ENCODE measurements at places on chromosomes 11 and 22. TPM values are rescaled to one million over a fixed set of nuclear protein-coding genes. Genes with fewer than 3 reads are reported as not detected.

TSPAN18 gene
- 13.4 TPM for total RNA-seq

GRCh38 chr11:102891736-102892135 lies 17.0 kb upstream of the MMP12 start:
- H3K27me3 ChIP-seq: no peaks in the 10 kb centered on the region
- H3K4me1 ChIP-seq: no peaks in the 10 kb centered on the region
- no peaks in the 10 kb centered on the region for H3K36me3 ChIP-seq
- H3K27ac ChIP-seq: no peak overlapping the region
- H3K4me3 ChIP-seq: no peak overlapping the region
- no peak for DNase-seq

DNA sequence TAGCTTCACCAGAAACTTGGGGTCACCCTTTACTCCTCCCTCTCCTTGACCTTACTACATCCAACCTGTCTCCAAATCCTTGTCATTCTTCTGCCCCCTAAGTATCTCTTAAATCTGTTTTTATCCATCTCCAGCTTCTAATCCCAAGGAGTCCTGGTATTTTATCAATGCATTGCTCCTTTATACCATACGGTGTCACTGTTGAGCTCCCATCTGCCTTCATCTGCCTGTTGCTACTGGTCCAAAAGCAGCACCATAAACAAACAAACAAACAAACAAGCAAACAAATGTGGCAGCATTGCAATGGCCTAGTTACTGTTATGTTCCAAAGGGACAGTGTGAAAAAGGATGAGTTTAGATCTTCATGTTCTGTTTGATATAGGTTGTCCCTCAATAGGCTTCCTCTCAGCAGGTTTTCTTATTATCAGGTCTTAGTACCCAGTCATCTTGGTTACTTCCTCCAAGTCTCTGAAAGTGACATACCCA lies 34.2 kb downstream of the DNHD1 start:
- DNase-seq: no peak
- no peak overlapping the region for H3K4me3 ChIP-seq
- H3K4me1 ChIP-seq: no peaks in the 10 kb centered on the region
- H3K36me3 ChIP-seq: no peaks in the 10 kb centered on the region
- H3K27ac ChIP-seq: no peak overlapping the region

GRCh38 chr11:10310301-10310841 lies 5.5 kb downstream of the ADM start:
- H3K27ac ChIP-seq: peak overlapping the region; percentile 97
- no peak for DNase-seq
- no peaks in the 10 kb centered on the region for H3K27me3 ChIP-seq

- H3K36me3 ChIP-seq: no peaks in the 10 kb centered on the region
- H3K27ac ChIP-seq: no peak overlapping the region
- DNase-seq: no peak
- H3K27me3 ChIP-seq: peaks cover 6% of the 10 kb centered on the region
These were observed 4.3 kb upstream of the PNPLA3 start for GRCh38 chr22:43919106-43919973.

BDNF gene
- total RNA-seq: 0.40 TPM

DNA sequence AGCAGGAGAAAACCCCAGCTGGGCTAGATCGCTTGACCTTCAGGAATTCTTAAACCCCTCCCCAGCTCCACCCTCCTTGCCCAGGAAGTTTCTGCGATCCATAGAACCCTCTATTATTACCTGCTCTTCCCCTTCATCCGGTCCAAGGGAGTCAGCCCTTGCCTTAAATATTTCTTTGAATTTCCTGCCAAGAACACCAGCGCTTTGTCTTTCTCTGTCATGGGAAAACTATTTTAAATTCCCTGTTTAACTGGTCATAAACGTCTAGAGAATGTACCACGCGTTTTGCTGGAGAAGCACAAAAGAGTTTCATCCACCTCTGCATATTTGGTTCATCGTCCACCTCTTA lies 496 bp upstream of the TRAF6 start:
- no peak for DNase-seq
- peaks cover 5% of the 10 kb centered on the region for H3K4me1 ChIP-seq
- no peaks in the 10 kb centered on the region for H3K36me3 ChIP-seq
- peak overlapping the region; percentile 89 for H3K27ac ChIP-seq

GRCh38 chr22:24076091-24076867 lies 65.2 kb downstream of the CABIN1 start:
- H3K27ac ChIP-seq: no peak overlapping the region
- no peaks in the 10 kb centered on the region for H3K27me3 ChIP-seq
- peaks cover 10% of the 10 kb centered on the region for H3K36me3 ChIP-seq
- DNase-seq: no peak

LGR4 gene
- 88.2 TPM for total RNA-seq

TRPM5 gene
- 1.3 TPM for total RNA-seq

DNA sequence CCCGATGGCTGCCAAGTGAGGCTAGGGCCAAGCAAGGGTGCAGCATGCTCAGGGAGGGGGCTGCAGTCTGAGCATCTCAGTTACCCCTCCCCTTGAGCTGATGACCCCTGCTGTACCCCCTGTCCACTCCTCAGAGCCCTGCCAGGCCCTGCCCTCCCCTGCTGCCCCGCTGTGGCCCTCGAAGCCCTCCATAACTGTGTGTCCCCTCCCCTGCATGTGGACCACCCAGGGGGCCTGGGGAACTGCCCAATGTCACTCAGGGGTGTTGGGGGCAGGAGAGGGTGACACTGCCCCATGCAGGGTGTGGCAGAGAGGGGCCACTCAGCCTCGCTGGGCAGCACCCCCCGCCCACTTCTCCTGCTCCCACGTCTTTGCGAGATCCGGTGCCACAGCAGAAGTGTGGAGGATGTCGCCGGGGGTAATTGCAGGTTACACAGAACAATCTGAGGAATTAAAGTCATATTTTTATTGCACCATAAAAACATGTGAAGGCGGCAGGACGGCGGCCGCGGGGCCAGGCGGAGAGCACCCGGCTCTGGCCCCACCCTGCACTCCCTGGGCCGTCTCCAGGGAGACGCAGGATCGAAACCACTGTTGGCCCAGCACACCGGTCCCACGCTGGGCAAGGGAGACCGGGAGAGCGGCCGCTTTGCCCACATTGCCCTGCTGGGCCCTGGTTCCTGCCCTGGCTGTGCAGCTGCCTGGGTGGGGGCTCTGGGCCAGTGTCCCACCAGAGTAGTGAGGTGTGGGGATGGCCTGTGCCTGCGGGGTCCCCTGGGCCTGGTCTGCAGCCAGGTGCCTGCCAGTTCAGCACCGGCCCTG lies 18.7 kb upstream of the GNB1L start:
- H3K27ac ChIP-seq: no peak overlapping the region
- H3K4me1 ChIP-seq: peaks cover 9% of the 10 kb centered on the region
- DNase-seq: peak; percentile 78
- H3K4me3 ChIP-seq: no peak overlapping the region

DNA sequence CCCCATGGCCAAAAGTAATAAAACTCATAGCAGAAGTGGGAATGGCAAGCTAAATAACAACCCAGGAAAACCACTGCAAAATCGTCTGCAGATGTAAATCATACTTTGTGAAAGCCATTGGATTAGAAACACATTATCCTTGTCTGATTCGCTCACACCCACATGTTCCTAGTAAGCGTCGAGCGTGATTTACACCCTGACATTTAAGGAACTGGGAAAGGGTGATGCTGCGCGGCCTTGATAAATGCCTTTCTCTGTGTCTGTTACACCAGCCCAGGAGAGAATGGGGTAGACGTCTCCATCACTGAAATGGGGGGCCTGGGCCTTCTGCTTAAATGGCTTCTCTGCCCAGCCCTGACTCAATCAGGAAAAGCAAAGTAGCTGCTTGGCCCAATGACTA lies 162.7 kb downstream of the NTM start:
- no peak for DNase-seq
- no peaks in the 10 kb centered on the region for H3K4me1 ChIP-seq
- H3K4me3 ChIP-seq: no peak overlapping the region
- H3K36me3 ChIP-seq: no peaks in the 10 kb centered on the region

DNA sequence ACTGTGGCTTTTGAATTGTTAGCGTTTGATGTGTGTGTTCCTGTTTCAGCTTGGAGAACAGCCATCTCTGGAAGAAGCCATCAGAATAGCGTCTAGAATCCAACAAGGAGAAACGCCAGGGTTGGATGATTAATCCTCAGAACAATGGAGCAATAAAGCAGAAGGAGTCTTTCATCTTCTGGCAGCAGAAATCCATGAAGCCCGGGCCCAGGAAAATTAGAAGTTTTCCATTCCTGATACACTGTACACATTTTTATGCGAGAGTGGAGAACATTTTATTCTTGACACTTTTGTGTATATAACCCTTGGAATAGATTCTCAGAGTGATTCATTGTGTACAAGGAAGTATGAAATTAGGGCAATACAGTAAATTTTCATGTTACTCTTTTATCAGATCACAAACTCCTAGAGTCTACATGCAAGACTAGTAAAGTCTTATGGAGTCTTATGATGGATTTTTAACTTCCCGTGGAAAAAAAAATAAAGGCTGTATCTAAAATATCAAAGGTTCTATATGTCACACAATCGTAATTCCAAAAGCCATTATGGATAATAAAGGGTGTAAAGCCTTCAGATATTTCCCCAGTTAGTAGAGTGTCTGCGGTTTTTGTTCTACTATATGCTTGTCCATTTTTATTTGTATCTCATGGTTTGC lies 45.9 kb upstream of the WEE1 start:
- no peaks in the 10 kb centered on the region for H3K27me3 ChIP-seq
- peaks cover 5% of the 10 kb centered on the region for H3K4me1 ChIP-seq
- H3K36me3 ChIP-seq: no peaks in the 10 kb centered on the region

MPZL2 gene
- total RNA-seq: 58.8 TPM

GRCh38 chr22:19118329-19118880 lies 3.8 kb downstream of the DGCR2 start:
- no peak overlapping the region for H3K27ac ChIP-seq
- peaks cover 28% of the 10 kb centered on the region for H3K4me1 ChIP-seq
- no peaks in the 10 kb centered on the region for H3K36me3 ChIP-seq

DNA sequence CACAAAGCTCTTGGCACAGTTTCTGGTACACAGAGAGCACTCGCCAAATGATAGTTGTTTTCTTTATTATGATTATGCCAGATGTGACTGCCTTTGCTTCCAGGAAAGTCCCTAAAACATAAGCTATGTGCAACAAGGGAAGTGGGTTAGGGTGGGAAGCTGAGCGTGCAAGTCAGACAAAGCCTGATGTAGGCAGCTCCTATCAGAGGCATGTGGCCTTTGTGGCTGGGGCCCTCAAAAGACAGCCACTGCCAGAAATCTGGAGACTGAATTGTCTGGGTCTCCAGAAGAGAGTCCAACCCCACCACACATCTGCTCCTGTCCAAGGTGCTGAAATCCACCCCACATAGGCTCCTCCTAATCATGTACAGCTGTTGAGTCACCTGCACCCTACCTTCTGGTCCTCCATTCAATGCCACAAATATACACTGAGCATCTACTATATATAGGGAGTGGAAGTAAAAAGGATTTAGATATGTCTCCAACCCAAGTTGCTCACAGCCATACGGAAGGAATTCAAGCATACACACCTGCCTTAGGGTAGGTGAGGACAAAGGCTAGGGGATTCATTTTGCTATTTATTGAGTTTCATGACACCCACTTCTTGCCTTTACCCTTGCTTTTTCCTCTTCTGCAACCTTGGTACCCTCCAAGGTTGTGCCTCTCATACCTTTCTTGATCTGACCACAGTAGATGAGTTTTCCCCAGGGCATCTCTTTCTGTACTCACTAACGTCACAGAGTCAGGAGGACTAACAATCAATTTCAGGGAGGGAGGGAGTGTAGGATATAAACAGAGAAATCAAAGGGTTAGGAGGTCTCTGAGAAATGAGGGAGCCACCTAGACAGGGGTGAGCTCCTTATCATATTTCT lies 12.4 kb downstream of the SEC14L3 start:
- no peak overlapping the region for H3K4me3 ChIP-seq
- no peaks in the 10 kb centered on the region for H3K27me3 ChIP-seq

DNA sequence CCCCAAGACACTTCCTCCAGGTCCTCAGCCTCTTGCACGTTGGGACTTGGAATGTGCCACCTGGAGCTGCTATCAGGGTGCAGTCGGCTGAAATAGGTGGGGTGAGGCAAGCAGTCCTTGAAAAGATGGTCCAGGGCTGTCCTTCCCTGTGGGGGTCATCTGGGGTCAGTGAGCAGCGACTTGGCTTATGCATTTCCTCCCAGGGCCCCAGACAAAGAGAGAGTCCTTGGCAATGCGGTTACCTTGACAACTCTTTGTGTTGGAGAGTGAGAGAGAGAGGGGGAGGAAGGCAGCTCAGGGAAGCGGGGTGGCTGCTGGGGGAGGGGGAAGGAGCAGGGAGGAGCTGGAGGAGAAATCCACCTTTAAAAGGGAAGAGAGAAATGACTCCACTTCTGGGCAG lies 93.8 kb downstream of the MIAT start:
- H3K27me3 ChIP-seq: no peaks in the 10 kb centered on the region
- DNase-seq: no peak
- no peak overlapping the region for H3K4me3 ChIP-seq
- no peak overlapping the region for H3K27ac ChIP-seq

- DNase-seq: no peak
- no peaks in the 10 kb centered on the region for H3K4me1 ChIP-seq
- no peaks in the 10 kb centered on the region for H3K36me3 ChIP-seq
- H3K27me3 ChIP-seq: no peaks in the 10 kb centered on the region
These were observed 158.1 kb upstream of the MTNR1B start for GRCh38 chr11:92811341-92811740.

GRCh38 chr11:100730266-100730665 lies 43.2 kb downstream of the ARHGAP42 start:
- no peaks in the 10 kb centered on the region for H3K27me3 ChIP-seq
- no peak overlapping the region for H3K4me3 ChIP-seq
- no peak overlapping the region for H3K27ac ChIP-seq
- DNase-seq: no peak
- no peaks in the 10 kb centered on the region for H3K4me1 ChIP-seq

- no peak overlapping the region for H3K4me3 ChIP-seq
- no peak overlapping the region for H3K27ac ChIP-seq
- H3K27me3 ChIP-seq: no peaks in the 10 kb centered on the region
- no peak for DNase-seq
- H3K36me3 ChIP-seq: peaks cover 7% of the 10 kb centered on the region
These were observed 46.8 kb downstream of the ATXN10 start for GRCh38 chr22:45718391-45718790.

DNA sequence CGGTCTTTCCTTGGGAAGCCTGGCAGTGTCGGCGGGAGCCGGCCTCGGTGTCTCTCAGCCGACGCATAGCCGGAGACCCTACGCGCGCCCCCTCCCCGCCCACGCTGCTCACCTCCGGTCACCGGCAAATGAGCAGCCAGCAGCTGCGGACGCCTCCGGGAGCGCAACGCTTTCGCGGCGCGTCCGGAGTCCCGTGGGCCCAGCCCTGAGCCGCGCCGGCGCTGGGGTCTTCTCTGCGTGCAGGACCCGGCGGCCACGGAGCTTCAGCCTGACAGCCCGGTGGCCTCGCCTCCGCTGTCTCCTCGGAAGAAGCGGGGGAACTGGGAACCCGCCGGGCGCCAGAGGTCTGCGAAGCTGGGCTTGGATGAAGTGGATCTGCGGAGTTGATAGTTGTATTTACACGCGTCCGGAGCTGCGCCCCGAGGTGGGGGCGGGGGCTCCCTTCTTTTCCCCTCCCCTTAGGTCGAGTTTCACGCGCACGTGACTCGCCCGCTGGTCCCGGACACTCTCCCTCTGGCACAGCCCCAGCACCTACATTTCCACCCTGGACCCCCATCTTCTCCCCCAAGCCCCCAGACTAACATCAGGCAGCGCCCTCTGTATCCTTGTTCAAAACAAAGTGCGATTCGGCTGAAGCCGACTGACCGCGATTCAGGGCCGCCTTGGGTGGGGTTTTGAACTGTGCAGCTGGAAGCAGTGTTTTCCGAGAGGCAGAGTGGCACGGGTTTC lies at the start of gene SLC43A1:
TSS of gene SLC43A1 (minus strand) at position 371 of the 729 bp plus-strand sequence. CDS start 1,591 bp downstream, outside the sequence.
- H3K27ac ChIP-seq: no peak within 1 kb of the TSS
- H3K4me3 ChIP-seq: peak within 1 kb of the TSS; percentile 79
- DNase-seq: peak; percentile 72
- no peaks in the 10 kb centered on the region for H3K36me3 ChIP-seq
- H3K4me1 ChIP-seq: peaks cover 4% of the 10 kb centered on the region

All from colonic mucosa (tissue), 4 donors.